Effector CD8-positive, alpha-beta T cell (primary cell): ENCODE measurements at places on chromosomes 7 and 10.

DNA sequence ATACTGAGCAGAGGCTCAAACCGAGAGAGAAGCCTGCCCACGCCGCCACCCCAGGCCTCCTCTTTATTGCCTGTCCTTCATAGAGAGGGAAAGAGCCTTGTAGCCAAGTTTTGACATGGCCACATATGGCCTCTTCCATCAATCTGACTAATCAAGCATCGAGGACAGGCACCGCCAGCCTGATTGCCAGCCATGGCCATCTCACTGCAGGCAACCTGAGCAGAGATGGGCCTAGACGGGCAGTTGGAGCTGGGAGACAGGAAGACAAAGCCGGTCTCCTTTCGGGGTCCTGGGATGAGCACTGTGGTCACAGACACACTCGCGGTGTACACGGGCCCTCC lies 67.2 kb downstream of the EBF3 start:
- no peak for DNase-seq

DNA sequence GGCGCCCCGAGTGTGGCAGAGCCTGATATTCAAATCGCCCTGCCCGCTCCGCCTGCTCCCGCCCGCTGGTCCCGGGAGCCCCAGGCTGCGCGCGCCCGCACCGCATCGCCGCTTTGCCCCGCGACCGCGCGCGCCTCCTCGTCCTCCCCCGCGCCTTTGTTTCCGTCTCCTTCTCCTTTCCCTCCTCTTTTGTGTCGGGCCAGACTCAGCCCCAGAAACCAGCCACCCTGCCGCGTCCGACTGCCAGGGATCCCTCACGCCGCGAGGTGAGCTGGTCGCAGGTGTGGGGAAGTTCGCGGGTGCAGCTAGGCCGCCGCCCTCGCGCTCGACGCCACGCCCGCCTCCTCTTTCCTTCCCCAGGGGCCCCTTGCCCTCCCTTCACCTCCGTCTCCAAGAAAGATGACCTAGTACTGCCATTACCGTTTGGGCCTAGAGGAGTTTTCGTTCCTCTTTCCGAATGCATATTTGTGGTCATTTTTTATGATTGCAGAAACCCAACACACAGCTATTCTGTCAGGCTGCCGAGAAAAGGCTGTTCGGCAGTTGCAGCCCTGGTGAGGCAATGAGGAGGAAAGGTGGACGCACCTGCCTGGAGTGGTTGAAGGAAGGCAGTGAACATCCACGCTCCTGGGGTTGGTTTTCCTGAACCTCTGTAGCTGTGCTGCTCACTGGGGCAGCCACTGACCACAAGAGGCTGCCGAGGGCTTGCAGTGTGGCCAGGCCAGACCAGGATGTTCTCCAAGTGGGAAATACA lies 107.3 kb downstream of the SNX10 start:
- DNase-seq: no peak

DNA sequence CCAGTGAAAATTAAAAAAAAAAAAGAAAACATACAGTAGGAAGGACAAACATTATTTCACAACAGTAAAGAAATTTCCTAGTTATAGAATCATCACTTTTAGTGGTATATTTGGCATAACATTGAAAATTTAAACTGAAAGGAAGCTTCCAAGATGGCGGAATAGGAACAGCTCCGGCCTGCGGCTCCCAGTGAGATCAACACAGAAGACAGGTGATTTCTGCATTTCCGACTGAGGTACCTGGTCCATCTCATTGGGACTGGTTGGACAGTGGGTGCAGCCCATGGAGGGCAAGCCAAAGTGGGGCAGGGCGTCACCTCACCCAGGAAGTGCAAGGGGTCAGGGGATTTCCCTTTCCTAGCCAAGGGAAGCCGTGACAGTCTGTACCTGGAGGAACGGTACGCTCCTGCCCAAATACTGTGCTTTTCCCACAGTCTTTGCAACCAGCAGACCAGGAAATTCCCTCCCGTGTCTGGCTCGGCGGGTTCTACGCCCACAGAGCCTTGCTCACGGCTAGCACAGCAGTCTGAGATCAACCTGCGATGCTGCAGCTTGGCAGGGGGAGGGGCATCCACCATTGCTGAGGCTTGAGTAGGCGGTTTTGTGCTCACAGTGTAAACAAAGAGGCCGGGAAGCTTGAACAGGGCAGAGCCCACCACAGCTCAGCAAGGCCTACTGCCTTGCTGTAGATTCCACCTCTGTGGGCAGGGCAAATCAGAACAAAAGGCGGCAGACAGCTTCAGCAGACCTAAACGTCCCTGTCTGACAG lies 19.4 kb downstream of the PON3 start:
- no peak for DNase-seq

DNA sequence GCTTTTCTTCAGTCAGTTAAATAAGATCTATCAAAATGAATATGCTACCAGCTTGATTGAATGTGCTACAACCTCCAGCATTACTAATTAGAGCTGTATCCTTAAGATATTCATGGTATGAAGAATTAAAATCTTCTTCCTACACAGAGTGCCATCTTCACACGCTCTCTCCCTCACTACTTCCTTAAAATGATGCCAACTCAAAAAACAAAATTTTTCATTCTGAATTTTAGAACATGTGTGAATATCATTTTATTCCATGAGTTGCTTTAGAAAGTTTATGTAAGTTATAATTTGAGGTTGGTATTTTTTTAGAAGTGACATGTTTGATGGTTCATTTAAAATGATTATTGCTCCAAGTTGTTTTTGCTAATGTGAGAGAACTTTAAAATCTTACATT lies 407.5 kb upstream of the CELF2 start:
- no peak for DNase-seq

GRCh38 chr10:71271662-71272055 lies 47.4 kb upstream of the SLC29A3 start:
- no peak for DNase-seq

- DNase-seq: no peak
These were observed 12.3 kb downstream of the ESYT2 start for GRCh38 chr7:158816995-158817394.

- DNase-seq: no peak
These were observed 590.6 kb downstream of the DNAJB6 start for GRCh38 chr7:157927313-157927925.

DNA sequence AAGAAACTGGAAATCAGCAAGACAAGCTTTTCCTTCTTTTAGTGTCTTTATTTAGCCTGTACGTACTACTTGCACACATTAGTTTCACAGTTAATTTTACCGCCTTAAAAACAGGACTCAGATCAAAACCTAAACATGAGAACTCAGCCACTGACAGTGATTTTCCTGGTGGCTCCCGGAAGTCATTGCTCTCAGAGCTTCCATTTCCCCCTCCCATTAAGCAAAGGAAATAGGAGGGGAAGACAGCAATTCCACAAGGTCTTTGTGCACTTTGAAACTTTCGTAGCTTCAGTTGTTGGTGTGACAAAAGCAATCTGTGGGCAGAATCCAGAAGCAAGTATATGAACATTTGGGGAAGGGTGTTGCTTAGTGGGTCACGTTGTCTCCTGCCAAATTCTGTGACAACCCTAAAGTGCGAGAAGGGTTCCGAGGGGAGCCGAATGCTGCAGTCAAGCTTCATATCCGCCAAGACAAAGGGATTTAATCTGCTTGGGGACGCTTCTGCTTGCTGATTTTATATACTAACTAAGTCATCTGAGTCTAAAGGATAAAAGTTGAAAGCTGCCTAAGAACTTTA lies 30.4 kb downstream of the FAM53B start:
- no peak for DNase-seq

DNA sequence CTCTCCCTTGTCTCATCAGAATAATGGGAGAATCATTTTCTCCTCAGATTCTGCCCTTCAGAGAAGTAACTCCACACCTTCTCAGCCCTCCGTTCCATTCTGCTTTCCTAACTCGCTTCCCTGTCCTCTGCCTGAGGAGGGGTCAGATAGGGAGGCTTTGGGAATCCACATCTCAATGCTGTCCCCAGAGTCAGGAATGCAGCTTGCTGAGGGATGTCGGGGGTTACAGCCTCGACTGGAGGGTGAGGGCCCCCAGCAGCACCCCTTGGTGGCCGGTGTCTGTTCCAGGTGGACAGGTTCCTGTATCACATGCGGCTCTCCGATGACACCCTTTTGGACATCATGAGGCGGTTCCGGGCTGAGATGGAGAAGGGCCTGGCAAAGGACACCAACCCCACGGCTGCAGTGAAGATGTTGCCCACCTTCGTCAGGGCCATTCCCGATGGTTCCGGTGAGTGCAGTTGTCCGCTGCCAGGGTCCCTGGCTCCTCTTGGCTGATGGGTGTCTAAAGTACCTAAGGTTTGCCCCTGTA lies 6.9 kb downstream of the HKDC1 start:
- no peak for DNase-seq

GRCh38 chr10:124909563-124909962 lies 32.4 kb upstream of the ZRANB1 start:
- DNase-seq: no peak

- no peak for DNase-seq
These were observed 340.2 kb downstream of the KCNMA1 start for GRCh38 chr10:77297393-77297739.

GRCh38 chr7:7449055-7449454 lies 86.6 kb downstream of the COL28A1 start:
- DNase-seq: no peak

GRCh38 chr7:17466216-17466615 lies 167.8 kb downstream of the AHR start:
- DNase-seq: no peak

DNA sequence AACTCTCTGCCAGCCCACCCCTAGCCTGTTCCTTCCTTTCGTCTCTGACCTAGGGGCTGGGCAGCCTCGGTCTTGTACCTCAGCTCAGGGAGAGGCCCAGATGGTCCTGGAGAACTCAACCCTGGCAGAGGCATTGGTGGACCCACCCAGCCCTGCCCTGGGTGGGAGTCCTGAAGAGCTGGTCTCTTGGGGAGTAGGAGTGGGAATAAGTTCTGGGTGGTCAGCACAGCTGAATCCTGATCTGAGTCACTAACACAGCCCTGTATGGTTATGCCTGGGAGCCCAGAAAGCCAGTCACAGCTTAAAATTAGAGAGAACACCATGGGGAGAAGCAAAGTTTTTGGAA lies 84.0 kb downstream of the SORBS1 start:
- DNase-seq: no peak

GRCh38 chr7:128948312-128948973 lies 10.7 kb downstream of the IRF5 start:
- no peak for DNase-seq

DNA sequence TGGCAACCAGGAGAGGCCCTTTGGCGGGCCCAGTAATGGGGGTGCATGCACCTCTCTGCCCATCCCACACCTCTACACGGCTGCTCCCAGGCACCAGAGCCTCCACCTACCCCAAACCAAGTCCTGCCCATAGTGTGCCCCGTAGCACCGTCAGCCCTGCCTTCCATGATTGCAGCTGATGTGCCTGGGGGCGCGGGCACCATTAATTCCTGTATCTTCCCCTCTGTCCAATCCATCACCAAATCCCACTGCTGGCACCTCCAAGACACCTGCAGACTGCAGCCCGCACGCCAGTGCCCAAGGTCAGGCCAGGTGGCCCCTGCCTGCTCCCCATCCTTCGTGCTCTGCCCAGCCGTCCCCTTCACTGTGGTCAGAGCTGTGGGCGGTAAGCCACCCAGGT lies 533.0 kb downstream of the PTPRN2 start:
- DNase-seq: no peak

DNA sequence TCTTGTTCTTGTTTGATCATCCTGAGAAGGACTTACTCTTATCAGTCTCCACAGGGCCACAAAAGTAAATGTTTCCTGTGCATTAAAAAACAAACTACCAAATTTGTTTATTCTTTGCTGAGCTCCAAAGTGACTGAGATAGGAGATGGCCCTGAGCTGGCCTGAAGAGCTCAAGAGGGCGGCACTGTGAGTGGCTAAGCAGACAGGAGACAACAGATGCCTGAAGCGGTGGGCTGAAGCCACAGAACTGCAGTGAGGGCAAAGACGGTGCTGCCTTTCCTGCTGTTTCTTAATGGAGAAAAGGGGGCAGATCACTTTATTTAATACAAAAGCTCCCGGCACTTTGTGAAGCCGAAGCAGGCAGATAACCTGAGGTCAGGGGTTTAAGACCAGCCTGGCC lies 379.6 kb downstream of the ARL4A start:
- no peak for DNase-seq

DNA sequence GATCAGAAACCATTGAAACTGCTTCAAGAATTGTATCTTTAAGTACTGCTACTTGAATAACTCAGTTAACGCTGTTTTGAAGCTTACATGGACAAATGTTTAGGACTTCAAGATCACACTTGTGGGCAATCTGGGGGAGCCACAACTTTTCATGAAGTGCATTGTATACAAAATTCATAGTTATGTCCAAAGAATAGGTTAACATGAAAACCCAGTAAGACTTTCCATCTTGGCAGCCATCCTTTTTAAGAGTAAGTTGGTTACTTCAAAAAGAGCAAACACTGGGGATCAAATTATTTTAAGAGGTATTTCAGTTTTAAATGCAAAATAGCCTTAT lies 14.7 kb downstream of the HNRNPA2B1 start:
- DNase-seq: no peak
